ENCODE measurements at places on chromosomes 16 and 17. TPM values are rescaled to one million over a fixed set of nuclear protein-coding genes. Genes with fewer than 3 reads are reported as not detected.
A peak's percentile ranks its signal among the peaks of the same experiment; 100 is the strongest.

- DNase-seq = no peak
These were observed 6.2 kb downstream of the CHAD start for GRCh38 chr17:50462446-50462845.

- DNase-seq = no peak
These were observed 27.5 kb downstream of the AXIN2 start for GRCh38 chr17:65533852-65534457.

DNA sequence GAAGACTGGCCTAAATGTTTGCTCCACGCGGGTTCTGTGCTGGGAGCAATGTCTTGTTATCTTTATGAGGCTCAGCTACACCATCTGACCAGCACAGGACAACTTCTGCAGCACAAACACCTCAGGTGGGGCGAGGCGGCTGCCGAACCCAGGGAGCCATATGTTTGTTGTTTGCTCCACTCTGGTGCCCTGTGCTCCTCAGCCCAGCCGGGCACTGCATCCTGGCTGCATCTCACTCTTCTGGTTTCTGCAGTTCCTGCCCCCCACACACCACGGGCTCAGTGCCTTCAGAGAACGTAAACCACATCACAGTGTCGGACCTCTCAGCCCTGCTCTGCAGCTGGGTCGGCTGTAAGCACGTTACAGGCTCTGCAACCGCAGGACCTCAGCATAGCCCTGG, 32.4 kb downstream of the MXRA7 start:
- DNase-seq = no peak

GRCh38 chr17:63425483-63425882, 20.6 kb downstream of the CYB561 start:
- peak; percentile 87 for DNase-seq

- peak; percentile 22 for DNase-seq
These were observed 11.7 kb downstream of the ERN1 start for GRCh38 chr17:64117981-64118979.

DNA sequence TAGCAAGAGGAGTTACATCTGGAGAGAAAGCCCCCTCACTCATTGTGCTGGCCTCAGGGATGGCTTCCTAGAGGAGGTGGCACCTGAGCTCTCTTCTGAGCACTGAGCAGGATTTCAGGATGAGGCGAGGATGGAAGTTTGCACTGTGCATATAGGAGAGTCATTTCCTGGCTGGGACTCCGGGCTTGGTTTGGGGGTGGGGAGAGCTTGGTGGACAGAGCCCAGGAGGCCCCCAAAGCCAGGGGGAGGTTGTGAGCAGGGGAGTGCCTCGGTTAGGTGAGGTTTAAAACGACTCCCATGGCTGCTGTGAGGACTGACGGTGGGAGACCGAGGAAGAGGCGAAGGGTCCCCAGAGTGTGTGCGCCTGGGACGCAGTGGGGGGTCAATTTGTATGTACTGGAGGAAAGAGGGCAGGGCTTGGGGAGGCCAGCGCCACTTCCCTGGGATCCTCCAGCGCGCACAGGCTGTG, 1.2 kb downstream of the CAMKK1 start:
- DNase-seq = no peak

Gene FBXO39
- total RNA-seq = 0.20 TPM

Gene GNAO1
- not detected for total RNA-seq

Gene KRT12
- total RNA-seq = not detected

Gene JPH3
- total RNA-seq = 0.09 TPM

All from endothelial cell of umbilical vein (primary cell).